Activated CD4-positive, alpha-beta T cell treated with anti-CD3 and anti-CD28 coated beads, Interleukin-2, amount 50 U/mL, for 4 hours (primary cell): ENCODE measurements at places on chromosomes 11 and 22.

GRCh38 chr11:76208438-76209374 lies 2.4 kb upstream of the WNT11 start:
- peak; percentile 67 for DNase-seq

DNA sequence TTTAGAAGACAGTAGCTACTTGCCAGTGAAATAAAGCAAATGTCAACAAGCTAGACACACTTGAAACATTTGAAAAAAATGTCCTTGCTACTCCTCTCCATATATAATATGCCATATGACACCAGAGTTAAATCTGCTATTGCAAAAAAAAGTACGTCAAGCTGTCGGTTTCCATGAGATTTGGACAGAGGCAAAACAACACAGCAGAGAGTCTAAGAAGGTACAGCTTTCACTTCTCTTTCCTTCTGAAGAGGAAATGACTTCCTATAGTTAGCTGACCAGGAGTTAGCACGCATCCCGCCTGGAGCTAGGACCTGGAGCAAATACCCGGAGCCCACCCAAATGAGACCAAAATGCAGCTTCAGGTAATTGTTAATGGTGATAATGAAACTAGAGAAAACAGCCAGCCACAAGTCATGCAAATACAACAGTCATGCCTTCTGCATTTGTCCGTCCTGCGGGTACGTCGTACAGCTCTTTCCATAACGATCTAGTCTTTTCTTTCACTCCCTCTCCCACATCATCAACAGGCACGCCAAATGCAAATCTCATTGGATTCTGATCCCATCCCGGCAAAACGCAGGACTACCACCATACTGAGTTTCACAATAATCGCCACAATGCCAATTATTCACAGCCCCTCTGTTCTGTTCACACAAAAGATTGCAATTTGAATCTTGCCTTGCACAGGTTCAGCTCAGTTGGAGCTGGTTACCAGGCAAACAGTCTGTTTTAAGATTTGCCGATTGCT lies 395.0 kb upstream of the CCDC90B start:
- no peak for DNase-seq

DNA sequence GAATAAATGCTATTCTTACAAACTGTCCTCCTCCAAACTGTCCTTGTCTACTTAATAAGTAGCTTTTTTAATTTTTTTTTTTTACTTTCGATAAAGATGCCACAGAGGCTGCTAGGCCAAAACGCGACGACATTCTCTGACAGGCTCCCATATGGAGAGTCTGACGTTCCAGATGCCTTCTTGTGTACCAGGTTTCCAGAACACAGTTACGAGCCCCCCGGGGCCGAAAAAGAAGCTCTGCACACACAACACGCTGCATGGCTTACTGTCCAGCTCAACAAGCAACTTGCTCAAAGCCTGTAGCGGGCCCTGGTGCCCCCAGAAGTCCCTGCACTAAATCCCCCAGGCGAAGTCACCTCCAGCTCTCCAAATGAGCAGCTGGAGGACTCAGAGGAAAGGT lies 39.3 kb downstream of the LARGE1 start:
- DNase-seq = no peak

- no peak for DNase-seq
Observed at GRCh38 chr22:32823024-32823730, 21.7 kb downstream of the TIMP3 start.

DNA sequence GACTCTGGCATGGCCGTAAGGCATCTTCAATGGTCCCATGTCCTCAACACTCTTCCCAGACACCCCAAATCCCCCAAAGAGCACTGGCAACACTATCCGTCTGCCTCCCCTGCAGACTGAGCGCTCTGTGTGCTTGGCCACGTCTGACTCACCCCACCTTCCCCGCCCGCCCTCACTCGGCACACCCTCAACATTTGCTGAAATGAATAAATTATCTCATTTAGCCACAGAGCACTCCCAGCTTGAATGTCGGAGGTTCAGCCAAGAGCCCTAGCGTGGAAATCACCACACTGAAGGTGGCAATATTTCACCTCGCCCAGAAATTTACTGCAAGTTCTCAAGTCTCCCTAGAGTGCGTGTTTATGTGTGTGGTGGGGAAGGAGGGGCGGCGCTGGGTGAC lies 46.6 kb upstream of the TCF20 start:
- peak; percentile 40 for DNase-seq

DNA sequence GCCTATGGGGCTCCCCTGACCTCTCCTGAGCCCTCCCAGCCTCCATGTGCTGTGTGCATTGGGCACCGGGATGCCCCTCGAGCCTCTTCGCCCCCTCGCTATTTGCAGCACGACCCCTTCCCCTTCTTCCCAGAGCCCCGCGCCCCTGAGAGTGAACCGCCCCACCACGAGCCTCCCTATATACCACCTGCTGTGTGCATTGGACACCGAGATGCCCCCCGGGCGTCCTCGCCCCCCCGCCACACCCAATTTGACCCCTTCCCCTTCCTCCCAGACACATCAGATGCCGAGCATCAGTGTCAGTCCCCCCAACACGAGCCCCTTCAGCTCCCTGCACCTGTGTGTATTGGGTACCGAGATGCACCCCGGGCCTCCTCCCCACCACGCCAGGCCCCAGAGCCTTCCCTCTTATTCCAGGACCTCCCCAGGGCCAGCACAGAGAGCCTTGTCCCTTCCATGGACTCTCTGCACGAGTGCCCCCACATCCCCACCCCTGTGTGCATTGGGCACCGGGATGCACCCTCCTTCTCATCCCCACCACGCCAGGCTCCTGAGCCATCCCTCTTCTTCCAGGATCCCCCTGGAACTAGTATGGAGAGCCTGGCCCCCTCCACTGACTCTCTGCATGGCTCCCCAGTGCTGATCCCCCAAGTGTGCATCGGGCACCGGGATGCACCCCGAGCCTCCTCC lies 28.8 kb downstream of the TRIOBP start:
- DNase-seq = no peak

GRCh38 chr22:41928593-41929417 lies 2.2 kb upstream of the TNFRSF13C start:
- no peak for DNase-seq

DNA sequence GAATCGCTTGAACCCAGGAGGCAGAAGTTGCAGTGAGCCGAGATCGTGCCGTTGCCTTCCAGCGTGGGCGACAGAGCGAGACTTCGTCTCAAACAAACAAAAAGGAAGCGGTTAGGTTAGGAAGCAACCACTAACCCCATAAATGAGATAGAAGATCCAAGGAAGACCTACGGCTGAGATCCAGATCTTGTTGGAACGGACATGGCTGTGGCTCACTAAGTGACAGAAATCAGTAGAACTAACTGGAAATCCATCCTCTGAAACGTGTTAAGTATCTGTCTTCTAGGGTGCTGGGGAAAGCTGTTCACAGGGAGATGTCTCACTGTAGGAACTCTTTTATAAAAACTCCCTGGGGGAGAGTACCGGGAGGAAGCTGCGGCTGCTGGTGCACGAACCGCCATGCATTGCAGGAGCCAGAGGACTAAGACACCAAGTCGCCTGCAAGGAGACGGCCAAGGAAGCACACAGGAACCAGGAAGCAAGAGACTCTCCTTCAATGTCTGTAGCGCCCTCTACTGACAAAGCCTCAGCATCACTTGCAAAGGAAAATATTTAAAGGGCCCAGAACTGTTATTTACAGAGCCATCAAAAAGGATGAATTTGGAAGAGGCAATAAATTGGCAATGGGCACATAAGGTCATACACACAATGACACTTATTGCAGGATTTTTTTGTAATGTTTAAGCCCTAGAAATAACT lies 16.9 kb upstream of the SPTY2D1 start:
- DNase-seq = no peak

- no peak for DNase-seq
Observed at GRCh38 chr22:25007444-25008106, 55.1 kb downstream of the KIAA1671 start.

GRCh38 chr11:10263929-10264328 lies 30.1 kb downstream of the SBF2 start:
- no peak for DNase-seq

DNA sequence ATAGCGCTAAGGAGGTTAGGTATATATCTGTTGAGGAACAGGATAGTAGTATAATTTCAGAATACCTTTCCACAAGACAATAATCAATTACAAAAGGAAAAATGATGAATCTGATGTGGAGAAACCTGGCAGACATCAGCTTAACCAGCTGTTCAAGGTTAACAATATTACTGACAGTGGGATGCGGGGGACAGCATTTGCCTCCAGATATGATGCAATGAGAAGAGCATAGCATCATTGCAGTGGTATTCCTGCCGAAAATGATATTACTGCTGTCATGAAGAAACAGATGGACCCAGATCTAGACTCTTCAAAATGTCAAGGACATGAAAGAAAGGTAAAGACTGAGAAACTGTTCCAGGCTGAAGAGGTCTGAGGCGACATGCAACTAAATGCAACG lies 49.7 kb downstream of the RBFOX2 start:
- no peak for DNase-seq

- DNase-seq = no peak
Observed at GRCh38 chr11:109527496-109527895, 105.5 kb downstream of the C11orf87 start.

DNA sequence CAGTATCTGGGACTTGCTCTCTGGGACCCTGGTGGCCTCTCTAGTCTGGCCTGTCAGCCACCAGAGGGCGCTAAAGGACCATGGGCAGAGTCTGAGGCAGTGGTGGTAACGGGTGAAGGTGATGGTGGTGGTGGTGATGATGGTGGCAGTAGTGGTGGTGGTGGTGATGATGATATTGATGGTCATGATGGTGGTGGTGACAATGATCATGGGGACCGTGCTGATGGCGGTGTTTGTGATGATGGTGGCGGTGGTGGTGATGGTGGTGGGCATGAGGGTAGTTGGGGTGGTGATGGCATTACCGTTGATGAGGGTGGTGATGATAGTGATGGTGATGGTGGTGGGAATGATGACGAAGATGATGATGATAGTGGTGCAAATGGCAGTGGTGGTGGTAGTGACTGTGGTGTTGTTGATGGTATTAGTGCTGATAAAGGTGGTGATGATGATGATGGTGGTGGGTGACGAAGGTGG lies 16.0 kb downstream of the TRPM5 start:
- DNase-seq = peak; percentile 88

DNA sequence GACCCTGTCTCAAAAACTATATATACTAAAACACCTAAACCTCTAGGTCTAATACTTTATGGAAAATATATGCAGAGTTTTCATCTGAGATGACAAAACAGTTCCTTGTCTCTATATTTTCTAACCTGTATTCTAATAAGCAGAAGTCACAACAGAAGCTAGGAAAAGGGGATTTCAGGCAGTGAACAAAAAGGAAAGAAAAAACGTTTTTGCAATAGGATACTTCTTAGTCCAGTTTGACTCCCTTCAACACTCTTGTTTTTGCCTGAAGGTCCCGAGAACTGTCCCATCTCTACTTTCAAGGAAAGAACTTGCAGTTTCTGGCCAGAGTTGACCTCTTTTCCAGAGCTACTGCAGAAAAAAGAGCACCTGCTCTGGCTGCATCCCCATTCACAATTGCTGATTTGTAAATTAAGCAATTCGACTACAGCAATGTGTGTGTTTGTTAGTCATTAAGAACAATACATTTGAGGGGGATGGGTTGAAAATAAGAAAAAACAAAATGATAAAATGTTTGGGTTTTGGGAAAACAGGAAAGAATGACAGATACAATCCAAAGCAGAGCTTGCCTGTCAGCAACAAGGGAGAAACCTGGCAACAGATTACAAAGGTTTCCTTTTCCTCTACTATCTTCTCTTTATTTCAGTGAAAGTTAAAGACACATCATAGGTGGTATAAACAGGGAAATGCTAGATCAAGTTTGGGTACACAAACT lies 160.0 kb downstream of the FCHSD2 start:
- DNase-seq = no peak

- no peak for DNase-seq
Observed at GRCh38 chr11:132353255-132353654, 982.8 kb downstream of the NTM start.

DNA sequence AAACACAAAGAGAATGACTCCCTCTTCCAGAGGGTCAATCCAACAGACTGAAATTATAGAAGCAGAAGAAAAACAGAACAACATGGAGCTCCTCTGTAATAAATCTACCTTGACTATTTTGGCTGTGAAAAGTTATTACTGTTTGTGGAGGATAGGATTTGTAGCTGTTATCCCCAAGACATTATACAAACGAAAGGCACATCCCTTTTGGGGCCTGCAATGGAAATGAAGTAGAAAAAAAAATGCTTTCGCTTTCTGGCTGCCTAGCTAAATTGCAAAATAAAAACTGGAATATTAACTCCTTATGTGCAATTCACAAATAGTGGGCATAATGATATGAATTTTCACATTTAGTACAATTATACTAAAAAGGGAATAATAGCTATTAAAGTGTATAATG lies 123.8 kb upstream of the CCDC179 start:
- no peak for DNase-seq

DNA sequence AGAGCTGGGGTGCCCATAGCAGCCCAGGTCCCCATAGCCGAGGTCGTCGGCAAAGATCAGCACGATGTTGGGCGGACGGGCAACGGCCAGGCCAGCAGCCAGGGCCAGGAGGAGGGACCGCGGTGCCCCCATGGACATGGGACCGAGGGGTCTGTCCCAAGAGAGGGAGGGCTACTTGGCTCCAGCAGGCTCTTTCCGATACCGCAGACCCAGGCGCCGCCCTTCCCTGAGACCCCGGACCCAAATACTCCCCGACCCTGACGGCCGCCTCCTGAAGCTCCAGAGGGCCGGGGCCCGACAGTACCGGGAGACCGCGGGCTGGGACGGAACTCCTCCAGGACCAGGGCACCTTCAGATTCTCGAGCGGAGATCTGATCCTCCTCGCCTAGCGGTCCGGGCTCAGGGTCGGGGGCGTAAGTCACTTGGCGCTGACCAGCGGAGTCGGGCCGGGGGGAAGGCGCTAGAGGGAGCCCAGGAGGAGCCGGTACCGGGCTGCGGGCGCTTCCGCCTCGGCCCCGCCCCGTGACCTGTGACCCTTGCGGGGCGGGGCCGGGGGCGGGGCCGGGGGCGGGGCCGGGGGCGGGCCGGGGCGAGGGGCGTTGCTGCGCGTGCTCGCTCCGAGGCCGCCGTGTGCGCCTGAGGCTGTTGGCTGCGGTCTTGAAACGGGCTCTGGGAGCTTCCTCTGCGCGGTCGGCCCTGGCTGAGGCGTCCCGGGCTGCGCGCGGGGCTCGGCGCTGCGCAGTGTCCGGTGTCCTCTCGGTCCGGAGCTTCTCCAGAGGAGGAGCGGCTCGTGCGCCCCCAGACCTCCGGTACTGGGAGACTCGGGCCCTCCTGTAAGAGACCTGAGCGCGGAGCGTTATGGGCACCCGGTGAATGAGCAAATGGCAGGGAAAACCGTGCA lies at the start of gene ARSA:
Gene ARSA (minus strand): TSS at position 511 of the 901 bp plus-strand sequence. CDS start 373 bp downstream, at position 138.
- peak; percentile 53 for DNase-seq
